Calu3 (cell line): ENCODE measurements at places on chromosomes 1 and 21. TPM values are rescaled to one million over a fixed set of nuclear protein-coding genes. Genes with fewer than 3 reads are reported as not detected.

Gene DIO1
- total RNA-seq, result not detected in 2 replicates

Gene H6PD
- 18.0 TPM in 2 replicates for total RNA-seq

Gene GBP6
- total RNA-seq, result 0.12 and 0.37 TPM in 2 replicates

Gene LEFTY2
- not detected in 2 replicates for total RNA-seq

Gene SERTAD4
- total RNA-seq, result 5.5 and 14.7 TPM in 2 replicates

Gene DMBX1
- 0.88 and 2.3 TPM in 2 replicates for total RNA-seq

Gene KRTAP19-1
- not detected in 2 replicates for total RNA-seq

- H3K36me3 ChIP-seq, result no peaks in the 10 kb centered on the region
- H3K4me3 ChIP-seq, result no peak overlapping the region
- H3K27ac ChIP-seq, result no peak overlapping the region
- peaks cover 91% of the 10 kb centered on the region for H3K27me3 ChIP-seq
Measured at GRCh38 chr1:53532912-53533311, 73.7 kb downstream of the DMRTB1 start.

DNA sequence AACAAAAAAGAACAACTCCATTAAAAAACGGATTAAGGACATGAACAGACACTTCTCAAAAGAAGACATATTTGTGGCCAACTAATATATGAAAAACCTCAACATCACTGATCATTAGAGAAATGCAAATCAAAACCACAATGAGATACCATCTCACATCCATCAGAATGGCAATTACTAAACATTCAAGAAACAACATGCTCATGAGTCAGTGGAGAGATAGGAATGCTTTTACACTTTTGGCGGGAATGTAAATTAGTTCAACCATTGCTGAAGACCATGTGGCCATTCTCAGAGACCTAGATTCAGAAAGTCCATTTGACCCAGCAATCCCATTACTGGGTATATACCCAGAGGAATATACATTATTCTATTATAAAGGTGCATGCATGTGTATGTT, 1442.6 kb upstream of the B3GALT2 start:
- DNase-seq, result no peak
- H3K4me1 ChIP-seq, result no peaks in the 10 kb centered on the region
- no peaks in the 10 kb centered on the region for H3K36me3 ChIP-seq
- no peak overlapping the region for H3K4me3 ChIP-seq

DNA sequence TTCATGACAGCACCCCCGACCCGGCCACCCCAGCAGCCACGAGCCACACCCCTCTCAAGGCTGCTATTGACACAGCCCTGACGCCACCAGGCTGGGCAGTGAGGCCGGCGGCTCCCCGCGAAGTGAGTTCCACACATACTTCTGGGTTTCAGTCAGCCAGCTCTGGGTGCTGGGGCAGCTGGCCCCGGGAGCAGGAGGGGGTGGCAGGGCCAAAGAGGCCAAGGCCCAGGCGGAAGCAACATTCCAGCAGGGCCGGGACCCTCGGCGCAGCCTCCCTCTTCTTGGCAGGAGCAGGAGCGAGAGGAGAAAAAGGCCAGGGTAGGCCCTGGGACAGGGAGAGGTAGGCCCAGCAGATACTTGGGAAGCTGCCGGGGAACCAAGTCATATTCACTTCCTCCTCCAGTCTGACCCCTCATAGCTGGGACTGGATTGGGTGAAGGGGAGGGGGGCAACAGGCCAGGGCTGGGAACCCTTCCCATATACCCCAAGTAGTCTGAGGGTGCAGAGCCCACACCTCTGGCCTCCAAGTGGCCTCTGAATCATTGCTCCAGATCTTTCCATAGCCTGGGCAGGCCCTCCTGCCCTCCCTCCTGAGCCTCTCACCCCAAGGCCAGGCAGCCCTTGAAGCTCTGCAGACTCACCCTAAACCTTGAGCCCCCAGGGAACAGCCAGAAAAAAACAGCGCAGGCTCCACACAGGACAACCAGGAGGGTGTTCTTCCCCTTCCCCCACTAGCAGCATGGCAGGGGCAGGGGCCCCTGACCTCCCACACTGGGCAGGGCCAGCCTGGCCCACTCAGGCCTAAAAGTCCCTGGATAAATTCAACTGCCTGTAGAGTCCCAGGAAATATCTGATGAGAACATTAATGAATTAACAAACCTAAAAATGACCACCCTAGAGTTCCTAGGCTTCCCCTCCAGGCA, 5.7 kb downstream of the HSPG2 start:
- peak overlapping the region; percentile 89 for H3K27ac ChIP-seq
- H3K4me3 ChIP-seq, result peak overlapping the region; percentile 88
- H3K4me1 ChIP-seq, result peaks cover 50% of the 10 kb centered on the region
- DNase-seq, result peak; percentile 85

GRCh38 chr1:197210426-197210825, 57.6 kb upstream of the CRB1 start:
- no peak for DNase-seq
- no peaks in the 10 kb centered on the region for H3K27me3 ChIP-seq
- H3K27ac ChIP-seq, result no peak overlapping the region

DNA sequence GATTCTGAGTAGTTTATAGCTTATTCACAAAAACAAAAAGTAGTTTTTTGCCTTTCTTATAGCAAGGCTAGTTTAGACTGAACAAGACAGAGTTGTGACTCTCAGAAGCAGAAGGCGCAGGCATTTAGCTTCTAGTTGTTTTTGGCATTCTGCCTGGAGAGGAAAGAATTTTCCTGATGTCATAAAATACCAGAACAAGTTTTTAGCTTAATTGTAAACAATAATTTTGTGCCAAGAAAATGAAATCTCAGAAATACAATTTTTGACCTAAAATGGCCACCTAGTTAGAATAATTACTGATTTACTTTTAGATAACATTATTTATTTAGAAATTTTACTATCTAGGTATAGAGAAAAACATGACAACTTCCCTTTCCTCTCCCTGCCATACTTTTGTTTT, 1.0 kb downstream of the DNAJB4 start:
- peak overlapping the region; percentile 69 for H3K27ac ChIP-seq
- peak; percentile 32 for DNase-seq
- no peaks in the 10 kb centered on the region for H3K27me3 ChIP-seq
- peaks cover 14% of the 10 kb centered on the region for H3K36me3 ChIP-seq
- H3K4me3 ChIP-seq, result peak overlapping the region; percentile 75

DNA sequence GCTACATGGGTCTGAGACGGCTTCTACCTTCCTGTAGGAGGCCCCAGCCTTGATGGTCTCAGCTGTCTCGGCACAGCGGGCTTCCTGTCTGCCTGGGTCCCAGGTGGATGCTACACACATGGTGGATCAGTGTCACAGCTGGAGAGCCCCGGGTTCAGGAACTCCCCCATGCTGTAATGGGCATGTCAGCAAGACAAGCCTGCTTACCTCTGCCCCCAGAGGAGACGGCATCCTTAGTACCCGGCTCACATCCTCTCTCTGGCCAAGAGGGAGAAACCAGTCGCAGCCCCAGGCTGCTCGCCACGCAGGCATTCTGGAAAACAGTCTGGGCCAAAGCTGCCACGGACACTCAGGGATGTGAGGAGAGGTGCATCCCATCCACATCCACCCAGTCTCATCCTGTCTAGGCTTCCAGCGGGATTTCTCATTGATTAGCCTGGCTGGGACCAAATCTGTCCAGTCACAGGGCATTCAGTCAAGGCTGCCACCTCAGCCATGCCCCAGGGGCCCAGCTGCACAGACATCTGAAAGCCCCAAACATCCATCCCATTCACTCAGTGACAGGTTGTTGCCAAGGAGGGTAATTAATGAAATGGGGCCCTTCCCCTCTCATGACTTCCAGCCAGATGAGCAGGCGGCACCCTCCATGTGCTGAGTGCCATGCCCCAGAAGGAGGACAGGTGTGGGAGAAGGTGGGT, 10.5 kb downstream of the SNAP47 start:
- H3K4me3 ChIP-seq, result no peak overlapping the region
- H3K4me1 ChIP-seq, result no peaks in the 10 kb centered on the region
- DNase-seq, result no peak
- no peak overlapping the region for H3K27ac ChIP-seq
- no peaks in the 10 kb centered on the region for H3K27me3 ChIP-seq

GRCh38 chr21:33058957-33059356, 11.0 kb upstream of the OLIG1 start:
- H3K27me3 ChIP-seq, result peaks cover 100% of the 10 kb centered on the region
- H3K4me3 ChIP-seq, result no peak overlapping the region
- no peak overlapping the region for H3K27ac ChIP-seq
- no peaks in the 10 kb centered on the region for H3K4me1 ChIP-seq
- DNase-seq, result no peak
- H3K36me3 ChIP-seq, result no peaks in the 10 kb centered on the region

- H3K27me3 ChIP-seq, result peaks cover 97% of the 10 kb centered on the region
- no peak overlapping the region for H3K4me3 ChIP-seq
- no peaks in the 10 kb centered on the region for H3K36me3 ChIP-seq
- no peaks in the 10 kb centered on the region for H3K4me1 ChIP-seq
- H3K27ac ChIP-seq, result no peak overlapping the region
Measured at GRCh38 chr1:206834711-206835110, 30.7 kb upstream of the IL20 start.

- no peak overlapping the region for H3K4me3 ChIP-seq
- H3K4me1 ChIP-seq, result no peaks in the 10 kb centered on the region
- no peaks in the 10 kb centered on the region for H3K36me3 ChIP-seq
Measured at GRCh38 chr1:226762988-226763904, 24.2 kb upstream of the ITPKB start.

DNA sequence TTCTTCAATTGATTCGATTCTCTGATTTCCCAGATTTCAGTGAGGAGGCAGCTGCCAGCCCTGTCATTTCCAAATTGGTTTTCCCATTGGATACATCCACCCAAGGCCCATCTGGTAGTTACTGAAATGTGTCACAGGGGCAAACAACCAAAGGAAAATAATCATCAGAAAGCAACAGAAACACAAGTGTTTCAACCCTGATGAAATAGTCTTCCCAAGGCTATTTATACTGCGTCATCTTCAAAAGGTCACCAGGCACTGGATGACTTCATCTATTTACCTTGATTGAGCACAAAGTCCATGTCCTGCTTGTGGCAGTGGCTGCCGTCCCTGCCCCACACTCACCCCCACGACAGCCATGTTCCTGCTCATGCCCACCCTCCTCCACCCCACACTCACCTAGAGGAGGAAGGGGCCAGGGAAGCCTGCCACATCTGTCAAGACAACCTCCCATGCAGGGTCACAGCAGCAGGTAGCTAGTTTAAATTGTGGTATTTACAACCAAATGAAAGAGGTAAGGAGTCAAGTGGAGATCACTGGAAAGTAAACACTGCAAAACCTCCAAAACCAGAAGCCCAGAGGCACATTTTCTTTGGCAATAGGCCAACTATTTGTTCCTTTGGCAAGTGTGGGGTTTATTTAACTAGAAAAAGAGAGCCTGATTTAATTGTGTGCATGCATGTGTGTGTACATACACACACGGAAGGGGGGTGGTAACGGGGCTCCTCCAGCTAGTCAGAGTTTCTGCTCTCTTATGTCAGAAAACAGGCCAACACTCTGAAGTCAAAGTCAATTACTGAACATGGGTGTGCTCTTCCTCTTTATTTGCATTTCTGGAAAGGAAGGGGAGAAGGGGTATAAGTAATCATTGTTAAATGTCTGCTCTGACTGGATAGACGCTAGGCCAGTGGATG, 49.5 kb upstream of the RAB4A start:
- H3K4me3 ChIP-seq, result no peak overlapping the region
- H3K27me3 ChIP-seq, result no peaks in the 10 kb centered on the region
- peak; percentile 75 for DNase-seq
- H3K36me3 ChIP-seq, result no peaks in the 10 kb centered on the region
- H3K4me1 ChIP-seq, result peaks cover 24% of the 10 kb centered on the region

- no peaks in the 10 kb centered on the region for H3K4me1 ChIP-seq
- no peak overlapping the region for H3K27ac ChIP-seq
- DNase-seq, result no peak
- H3K4me3 ChIP-seq, result no peak overlapping the region
- H3K27me3 ChIP-seq, result no peaks in the 10 kb centered on the region
- no peaks in the 10 kb centered on the region for H3K36me3 ChIP-seq
Measured at GRCh38 chr1:60622486-60622885, 459.9 kb upstream of the NFIA start.

DNA sequence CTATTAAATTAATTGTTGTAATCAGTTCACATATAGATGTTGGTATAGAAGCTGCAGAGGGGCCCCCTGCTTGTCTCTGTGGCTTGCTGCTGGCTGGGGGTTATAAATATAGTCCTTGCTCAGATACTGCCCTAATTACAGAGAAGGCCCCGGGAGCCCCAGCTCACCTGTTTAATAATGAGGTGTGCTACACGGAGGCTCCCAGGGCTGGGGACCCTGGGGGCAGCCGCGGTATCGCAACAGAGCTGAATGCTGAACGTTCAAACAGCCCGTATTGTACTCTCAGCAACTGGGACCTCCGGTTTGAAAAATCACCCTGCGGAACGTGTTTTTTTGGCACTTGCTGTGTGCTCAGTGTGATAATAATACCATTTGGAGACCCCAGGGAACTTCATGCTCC, 309.3 kb downstream of the CAMTA1 start:
- no peaks in the 10 kb centered on the region for H3K36me3 ChIP-seq
- DNase-seq, result no peak
- H3K4me3 ChIP-seq, result no peak overlapping the region
- peaks cover 63% of the 10 kb centered on the region for H3K27me3 ChIP-seq

DNA sequence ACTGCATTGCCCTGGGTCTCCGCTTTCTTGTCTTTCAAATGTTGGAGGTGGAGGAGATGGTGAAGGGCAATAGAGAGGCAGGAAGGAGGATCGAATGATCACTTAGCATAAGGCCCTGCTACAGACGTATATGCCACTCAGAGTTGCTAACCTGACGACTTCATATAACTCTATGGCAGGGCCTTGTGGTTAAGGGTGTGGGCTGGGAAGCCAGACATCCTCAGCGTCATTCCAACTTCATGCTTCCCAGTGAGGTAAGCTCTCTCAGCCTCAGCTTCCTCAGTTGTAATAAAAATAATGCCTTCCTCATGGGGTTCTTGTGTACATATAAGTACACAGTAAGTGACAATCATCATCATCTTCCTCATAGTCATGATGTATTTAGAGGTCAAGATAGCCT, 54.6 kb downstream of the CASQ2 start:
- peaks cover 35% of the 10 kb centered on the region for H3K4me1 ChIP-seq
- H3K36me3 ChIP-seq, result peaks cover 10% of the 10 kb centered on the region
- H3K27me3 ChIP-seq, result no peaks in the 10 kb centered on the region
- H3K27ac ChIP-seq, result peak overlapping the region; percentile 78
- no peak for DNase-seq

DNA sequence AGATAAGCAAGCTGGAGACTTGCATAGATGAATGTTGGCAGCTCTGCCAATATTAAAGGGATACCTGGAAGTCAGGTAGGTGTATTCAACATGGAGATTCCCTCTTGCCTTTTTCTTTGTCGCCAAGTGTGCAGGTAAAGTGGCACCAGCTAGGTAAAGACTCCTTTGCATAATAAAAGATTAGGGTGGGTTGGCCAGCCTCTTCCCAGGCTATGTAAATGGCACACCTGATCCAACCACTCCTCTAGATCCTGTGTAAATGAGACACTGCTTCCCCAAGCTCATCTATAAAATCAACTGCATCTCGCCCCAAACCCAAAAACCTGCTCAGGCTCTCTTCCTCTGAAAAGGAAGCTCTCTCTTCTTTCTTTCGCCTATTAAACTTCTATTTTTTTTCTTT, 100.8 kb upstream of the DSCAM start:
- no peak overlapping the region for H3K4me3 ChIP-seq
- no peak overlapping the region for H3K27ac ChIP-seq
- no peaks in the 10 kb centered on the region for H3K27me3 ChIP-seq
- no peaks in the 10 kb centered on the region for H3K4me1 ChIP-seq
